ENCODE measurements at places on chromosomes 5 and 9.

- peak; percentile 95 for DNase-seq
These were observed at the start of gene RALGDS for GRCh38 chr9:133121198-133121914. Gene RALGDS (minus strand): TSS chr9:133121240. CDS start chr9:133121154, 86 bp downstream.

DNA sequence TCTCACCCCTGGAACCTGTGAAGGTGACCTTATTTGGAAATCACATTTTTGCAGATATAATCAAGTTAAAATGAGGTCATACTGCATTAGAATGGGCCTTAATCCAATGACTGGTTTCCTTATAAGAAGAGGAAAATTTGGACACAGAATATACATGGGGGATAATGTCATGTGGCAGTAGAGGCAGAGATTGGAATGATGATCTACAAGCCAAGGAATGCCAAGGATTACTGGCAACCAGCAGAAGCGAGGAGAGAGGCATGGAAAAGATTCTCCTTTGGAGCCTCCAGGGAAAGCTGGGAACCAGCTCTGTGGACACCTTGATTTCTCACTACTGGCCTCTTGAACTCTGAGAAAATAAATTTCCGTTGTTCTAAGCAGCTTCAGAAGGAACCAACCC lies 20.2 kb upstream of the CEP78 start:
- DNase-seq: no peak

DNA sequence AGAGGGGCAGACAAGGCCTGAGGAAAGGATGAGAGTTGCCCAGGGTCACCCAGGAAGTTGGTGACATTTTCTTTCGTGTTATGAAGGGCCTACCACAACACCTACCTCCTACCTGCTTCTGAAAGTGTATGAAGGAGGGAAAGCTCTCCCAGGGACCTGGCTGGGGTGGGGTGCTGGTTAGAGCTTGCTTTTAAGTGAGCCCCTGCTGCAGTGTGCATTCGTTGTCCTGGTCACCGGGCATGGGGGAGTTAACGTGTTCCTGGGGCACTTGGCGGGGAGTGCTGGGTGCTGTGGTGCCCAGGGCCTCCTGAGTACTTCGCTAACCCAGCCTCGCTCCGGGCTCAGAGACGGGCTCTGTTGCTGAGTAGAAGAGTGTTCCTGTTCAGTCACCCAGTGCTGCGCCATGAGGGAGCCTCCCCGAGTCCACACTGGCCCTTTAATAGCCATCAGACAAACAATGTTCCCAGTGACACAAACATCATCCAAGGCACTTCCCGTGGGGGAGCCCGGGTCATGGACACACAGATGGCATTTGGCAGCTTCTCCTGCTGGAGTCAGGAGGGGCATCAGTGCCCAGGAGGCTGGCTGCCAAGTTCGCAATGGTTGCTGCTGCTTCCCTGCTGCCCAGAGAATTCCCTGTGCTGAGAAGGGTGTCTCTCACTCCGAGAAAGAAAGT lies 85.7 kb downstream of the AMBP start:
- DNase-seq: no peak

- peak; percentile 32 for DNase-seq
These were observed 4.0 kb upstream of the PLAC8L1 start for GRCh38 chr5:146109379-146109778.

DNA sequence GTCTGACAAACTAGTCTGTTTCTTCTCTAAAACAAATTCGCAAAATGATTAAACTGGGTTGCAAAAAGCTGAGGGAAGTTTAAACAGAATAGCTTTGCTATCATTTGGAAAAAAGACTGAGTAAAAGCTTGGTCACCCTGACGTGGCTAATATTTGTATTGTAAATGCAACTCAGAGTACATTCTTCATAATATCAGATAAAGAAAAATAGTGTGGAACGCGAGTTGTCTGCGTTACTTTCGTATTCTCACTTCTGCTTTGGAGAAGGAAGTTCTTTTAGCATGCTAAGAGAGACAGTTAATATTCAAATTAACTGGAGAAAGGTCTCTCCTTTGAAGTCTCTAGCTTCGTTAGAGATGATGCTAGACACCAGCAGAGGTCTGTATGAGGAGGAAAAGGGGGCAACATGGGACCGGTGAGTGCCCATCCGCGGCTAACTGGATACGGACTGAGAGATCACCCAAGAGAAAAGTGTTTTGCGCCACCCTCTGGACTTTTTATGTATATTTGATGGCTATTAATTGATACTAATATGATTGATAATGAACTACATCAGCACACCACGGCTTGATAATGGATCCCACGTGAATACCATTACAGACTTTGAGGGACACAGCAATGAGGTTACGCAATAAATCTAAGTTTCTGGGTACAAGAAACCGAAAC lies 2.9 kb upstream of the CNTRL start:
- DNase-seq: peak; percentile 87

DNA sequence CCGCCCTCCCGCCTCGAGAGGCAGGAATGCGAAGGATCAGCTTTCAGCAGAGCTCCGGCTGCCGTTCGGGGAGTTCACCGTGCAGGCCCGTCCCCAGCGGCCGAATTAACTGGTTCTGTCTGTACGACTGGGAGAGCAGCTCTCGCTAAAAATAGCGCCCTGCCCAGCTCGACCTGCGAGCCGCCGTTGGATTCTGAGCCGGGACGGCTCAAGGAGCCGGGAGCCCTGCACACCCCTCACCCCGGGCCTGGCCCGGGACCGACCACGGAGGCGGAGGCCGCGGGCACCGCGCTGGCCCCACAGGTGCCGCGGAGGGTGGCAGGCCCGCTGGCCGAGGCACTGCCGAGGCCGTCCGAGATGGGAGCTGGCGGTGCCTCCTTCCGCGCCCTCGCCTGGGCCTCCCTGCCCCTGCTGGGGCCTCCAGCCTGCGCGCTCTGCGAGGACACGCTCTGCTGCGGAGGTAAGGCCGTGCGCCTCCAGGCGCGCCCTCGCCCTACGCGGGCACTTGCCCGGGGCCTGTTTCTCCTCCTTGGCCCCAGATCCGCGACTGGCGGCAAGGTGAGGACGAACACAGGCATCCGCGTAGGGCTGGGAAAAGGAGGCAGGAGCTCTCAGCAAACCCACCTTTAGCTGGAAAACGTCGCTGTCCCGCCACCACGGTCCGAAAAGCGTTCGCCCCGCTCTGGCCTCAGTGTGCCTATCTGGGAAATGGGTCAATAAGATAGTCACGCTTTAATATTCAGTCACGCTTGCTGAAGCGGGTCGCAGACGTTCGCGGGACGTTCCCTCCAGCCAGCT lies 53.1 kb upstream of the DAB2IP start:
- no peak for DNase-seq

DNA sequence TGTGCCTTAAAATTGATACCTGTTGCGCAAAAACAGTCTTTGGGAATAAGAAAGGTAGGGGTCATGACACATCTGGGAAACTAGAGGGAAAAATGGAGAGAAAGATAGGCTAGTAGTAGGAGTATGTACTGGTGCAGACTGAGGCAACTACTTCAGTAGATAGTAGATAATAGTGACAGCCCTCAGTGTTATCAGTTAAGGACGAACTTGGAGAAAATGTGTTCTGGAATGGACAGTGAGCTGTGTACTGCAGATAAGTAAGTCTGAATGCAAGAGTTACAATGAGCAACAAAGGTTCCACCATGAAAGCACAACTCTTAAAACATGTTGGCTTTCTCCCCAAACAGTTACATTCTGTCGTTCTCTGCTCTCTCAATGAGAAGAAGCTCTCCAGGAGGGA lies 6.5 kb upstream of the INSL6 start:
- DNase-seq: peak; percentile 58

- no peak for DNase-seq
These were observed 288.0 kb downstream of the ELAVL2 start for GRCh38 chr9:23538067-23538402.

GRCh38 chr5:132271251-132272246 lies 14.1 kb downstream of the PDLIM4 start:
- DNase-seq: peak; percentile 51
